GM20000 (cell line): ENCODE measurements at places on chromosomes 16 and 17.

DNA sequence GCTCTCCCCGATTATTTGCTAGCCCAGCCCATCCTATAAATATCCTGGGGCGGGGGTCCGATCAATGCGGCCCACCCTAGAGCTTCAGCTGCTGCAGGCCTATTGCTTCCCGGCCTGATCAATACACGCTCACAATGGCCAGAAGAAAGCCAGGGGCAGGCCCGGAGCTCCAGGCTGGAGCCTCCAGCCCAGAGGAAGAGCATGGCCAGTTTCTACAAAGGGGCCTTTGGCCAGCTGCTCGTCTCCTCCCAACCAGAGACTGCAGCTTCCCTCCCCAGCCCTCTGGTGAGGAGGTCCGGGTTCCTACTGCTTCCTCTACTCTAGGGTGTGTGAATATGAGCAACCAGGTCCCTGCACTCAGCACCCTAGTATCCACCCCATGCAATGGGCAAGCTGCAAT, 36.7 kb downstream of the SALL1 start:
- no peak for DNase-seq

DNA sequence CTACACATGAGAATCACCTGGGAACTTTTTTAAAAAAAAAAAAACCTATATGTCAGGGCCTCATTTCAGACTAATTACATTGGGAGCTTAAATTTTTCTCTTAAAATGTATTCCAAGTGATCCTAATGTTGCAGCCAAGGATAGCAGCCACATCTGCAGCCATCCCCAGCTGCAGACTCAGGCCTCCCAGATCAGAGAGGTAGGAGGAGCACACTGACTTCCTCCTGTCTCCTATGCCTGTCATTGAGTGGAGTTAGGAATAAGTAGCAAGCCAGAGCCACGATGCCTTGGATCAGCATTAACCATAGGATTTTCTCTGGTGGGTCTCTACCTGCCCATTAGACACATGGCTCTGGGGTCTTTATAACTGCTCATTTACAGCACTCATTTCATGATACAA, 463.5 kb downstream of the HS3ST4 start:
- no peak for DNase-seq

- peak; percentile 82 for DNase-seq
Observed at GRCh38 chr17:50361561-50362480, 11.2 kb downstream of the MRPL27 start.

- peak; percentile 75 for DNase-seq
Observed at GRCh38 chr16:11232852-11233726, 22.9 kb downstream of the SOCS1 start.

DNA sequence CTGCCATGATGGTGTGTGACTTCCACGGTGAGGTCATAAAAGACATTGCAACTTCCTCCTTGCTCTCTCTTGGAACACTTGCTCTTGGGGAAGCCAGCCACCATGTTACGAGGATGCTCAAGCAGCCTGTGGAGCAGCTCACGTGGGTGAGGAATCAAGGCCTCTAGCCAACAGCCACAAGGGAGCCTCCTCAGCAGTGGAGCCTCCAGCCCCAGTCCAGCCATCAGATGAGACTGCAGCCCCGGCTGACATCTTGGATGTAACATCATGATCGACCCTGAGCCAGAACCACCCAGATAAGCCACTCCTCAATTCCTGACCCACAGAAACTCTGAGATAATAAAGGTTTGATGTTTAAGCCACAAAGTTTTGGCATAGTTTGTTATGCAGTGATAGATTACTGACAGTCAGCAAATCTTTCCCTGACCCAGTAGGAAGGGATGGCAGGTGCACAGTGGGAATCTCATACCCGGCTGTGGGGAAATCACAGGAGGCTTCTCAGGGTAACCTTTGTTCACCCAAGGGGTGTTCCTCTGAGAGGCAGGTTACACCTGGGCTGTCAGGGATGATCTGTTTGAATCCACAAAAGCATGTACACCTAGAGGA, 23.3 kb upstream of the GINS2 start:
- no peak for DNase-seq
